Stimulated activated CD4-positive, alpha-beta T cell treated with anti-CD3 and anti-CD28 coated beads, Interleukin-15, amount 100 ng/mL, for 1 hour (primary cell): ENCODE measurements at places on chromosomes 3 and 15.

DNA sequence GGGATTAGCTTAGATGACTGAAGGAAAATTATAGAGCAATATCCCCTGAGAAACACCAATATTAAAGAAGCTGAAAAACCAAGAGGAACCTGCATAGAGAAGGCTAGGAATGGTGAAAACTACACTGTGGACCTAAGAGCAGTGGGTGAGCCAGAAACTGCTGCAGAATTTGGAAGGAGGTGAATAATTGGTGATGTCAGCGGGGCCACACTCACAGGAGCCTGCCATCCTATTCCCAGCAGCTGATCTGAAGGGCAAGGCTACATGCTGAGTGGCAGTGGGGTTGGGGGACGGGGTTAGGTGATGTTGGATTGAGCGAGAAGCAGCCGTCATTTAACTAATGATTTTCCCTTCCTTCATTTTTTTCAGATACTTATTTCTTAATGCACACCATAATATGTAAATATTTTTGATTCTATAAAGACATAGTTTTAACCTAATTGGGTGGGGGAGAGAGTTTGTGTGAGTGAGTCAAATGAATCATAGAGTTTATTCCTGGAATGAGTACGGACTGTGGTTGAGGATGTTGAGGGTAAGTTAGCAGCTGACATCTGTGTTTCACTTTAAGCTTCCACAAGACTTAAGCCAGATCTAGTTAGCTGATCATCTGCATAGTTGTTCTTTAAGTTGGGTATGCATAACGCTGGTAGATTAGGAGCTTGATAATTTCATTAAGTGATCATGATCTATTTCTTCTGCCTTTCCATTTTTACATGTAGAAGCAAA is 222.8 kb downstream of the PTPRG start:
- no peak for DNase-seq

- DNase-seq: peak; percentile 3
These were observed 163.2 kb downstream of the B3GALNT1 start for GRCh38 chr3:160941885-160942494.

DNA sequence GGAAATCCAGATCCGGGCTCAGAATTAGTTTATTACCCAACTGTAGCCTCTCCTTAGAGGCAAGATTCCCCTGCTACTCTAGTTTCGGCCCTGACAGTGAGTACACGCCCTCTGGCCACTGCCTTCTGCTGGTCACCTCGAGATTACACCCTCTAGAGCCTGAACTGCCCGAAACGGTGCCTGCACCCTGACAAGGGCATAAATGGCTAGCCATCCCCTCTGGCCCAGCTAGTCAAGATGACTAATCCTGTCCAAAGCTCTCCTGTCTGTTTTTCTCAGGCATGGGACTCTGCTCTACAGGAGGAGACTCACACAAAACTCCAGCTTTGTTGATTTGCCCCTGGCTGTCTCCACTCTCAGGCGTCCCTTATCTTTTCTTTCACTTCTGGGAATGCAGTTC is 150.5 kb upstream of the UBE2E2 start:
- no peak for DNase-seq

DNA sequence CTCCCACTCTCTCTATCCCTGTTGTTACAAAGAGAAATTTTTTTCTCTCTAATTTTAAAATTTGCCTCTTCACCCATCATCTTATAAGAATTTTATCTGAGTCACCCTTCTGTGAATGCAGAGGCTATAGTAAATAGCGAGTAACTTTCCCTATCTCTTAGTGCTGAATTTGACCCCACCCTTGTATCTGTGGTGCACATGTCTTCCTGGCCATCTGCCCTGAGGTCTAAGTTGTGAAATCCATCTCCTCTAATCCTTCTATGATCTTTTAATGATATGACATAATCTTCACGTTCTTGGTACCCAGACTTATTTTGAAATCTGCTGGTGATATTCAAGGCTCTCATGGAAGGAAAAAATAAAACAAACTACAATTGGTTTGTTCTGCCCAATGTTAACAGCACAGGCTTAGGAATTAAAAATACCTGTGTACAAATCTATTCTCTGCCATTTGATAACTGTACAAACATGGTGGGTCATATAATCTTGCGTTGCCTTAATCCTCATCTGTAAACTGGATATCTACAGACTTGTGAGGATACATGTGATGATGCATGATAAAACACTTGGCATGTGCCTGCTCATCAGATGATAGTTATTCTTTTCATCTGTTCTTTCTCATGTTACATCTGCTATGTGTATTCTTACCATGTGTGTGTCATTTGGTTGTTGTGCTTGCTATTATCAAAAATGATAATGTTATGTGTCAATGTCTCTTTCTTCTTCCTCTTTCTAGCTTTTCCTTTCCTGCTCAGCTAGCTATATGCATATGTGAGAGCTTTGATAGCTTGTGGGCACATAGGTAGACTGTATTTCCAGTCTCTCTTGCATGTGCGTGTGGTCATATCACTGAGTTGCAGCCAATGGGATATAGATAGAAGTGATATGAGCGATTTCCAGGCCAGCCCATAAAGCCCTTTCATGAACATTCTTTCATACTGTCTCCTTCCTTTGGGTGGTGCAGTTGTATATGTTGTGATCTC is 13.7 kb upstream of the CCR3 start:
- no peak for DNase-seq

DNA sequence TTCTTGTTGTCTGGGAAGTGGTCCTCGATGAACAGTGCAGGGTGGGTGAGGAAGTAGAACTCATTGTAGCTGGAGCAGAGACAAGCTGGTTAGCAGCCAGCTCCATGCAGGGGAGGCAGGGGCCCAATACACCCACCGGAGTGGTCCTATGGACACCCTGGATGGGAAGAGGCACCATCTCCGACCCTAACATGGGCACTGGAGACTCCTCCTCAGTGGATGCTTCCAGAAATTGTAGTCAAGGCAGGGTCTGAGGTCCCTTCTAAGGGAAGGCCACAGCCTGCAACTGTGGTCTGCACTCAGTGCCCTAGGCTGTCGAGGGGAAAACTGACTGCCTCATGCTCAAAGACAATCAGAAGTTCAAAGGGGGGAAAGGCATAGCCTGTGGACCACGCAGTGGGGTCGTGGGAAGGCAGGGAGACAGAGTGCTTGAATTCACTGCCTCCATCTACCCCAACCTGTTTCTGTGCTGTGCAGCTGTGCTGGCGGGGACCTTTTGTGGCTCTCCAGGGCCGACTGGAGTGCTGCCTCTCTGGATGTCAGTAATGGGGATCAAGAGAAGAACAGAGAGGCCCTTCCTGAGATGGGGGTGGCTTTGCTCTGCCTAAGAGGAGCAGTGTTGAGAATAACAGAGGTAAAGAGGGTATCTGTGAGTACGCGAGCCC is 41.9 kb downstream of the KY start:
- DNase-seq: no peak

GRCh38 chr3:10416730-10417300 is 88.6 kb downstream of the ATP2B2 start:
- no peak for DNase-seq

- no peak for DNase-seq
These were observed 41.5 kb upstream of the MFGE8 start for GRCh38 chr15:88954431-88955277.

GRCh38 chr3:58658508-58658907 is 8.1 kb downstream of the FAM3D start:
- no peak for DNase-seq
